ENCODE measurements at places on chromosomes 13 and 19.

GRCh38 chr13:77001540-77001939, 9.7 kb downstream of the CLN5 start:
- DNase-seq: no peak

DNA sequence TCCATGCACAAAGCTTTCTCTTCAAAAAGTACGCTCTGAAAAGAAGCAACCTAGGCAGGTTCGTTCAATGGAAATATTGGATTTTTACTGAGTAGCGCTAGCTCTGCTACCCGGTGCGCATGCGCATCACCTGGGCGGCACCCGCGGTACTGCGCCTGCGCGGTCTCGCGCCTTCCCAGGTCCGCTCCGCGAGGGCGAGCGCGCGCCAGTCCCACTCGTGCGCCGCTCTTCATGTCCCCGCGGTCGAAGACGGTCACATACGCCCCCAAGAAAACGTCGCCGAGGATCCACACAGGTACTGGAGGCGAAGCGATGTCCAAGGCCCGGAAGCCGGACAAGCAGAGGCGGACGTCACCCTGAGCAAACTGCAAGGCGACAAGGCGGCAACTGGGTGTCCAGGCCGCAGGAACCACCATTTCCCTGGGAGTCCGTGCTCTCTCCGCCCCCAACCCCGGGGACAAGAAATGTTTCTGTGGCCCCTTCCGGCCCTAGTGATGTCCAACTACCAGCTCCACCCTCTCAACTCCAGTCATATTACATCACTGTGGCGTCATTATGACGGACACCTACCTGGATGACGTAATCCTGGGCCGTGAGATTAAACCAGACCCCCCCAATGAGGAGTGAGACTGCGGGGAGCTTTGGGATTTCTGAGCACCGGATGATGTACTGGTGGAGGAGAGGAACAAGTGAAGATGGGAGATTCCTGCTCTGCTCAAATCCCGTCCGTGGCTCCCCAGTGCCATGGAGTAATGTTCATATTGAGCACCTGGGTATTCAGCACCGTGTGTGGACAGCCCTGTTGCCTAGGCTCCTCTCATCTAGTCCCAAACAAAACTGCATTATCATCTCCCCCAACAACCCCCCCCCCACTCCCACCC, 4.8 kb upstream of the KCNC3 start:
- DNase-seq: no peak

DNA sequence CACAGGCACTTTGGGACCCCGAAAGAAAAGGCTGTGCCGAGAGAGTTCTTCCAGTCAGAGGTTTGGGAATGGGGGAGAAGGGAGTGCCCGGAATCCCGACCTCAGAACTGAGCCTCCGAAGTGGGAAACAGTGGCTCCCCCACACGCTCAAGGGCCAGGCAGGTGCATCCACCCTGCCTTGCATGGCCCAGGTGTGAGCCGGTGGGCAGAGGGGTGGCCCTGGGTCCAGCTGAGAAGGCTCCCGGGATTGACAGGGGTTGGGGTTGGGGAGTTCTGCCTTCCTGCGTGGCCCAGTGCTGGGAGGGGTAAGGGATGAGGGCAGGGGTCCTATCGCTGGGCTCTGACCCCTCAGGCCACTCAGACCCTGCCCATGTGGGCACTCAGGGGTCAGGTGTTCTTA, 163.5 kb upstream of the TUBA3C start:
- no peak for DNase-seq

- no peak for DNase-seq
These were observed 18.0 kb downstream of the ZAR1L start for GRCh38 chr13:32297206-32297605.

DNA sequence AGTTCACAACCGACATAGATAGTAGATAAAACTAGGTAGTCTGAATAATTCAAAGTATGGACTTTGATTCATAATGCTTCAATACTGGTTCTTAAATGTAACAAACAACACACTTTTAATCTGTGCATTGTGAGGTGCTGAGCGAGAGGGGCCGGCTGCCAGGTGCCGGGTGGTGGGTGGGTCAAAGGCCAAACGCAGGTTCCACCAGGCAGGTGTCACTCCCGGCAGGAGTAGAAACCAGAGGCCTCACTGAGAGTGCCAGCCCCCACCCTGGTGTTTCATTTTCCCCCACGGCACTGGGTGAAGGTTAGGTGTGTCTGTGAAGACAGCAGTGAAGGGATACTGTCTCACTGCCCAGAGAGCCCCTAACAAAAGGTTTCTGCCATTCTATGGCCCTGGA, 4.2 kb upstream of the TUBGCP3 start:
- no peak for DNase-seq

DNA sequence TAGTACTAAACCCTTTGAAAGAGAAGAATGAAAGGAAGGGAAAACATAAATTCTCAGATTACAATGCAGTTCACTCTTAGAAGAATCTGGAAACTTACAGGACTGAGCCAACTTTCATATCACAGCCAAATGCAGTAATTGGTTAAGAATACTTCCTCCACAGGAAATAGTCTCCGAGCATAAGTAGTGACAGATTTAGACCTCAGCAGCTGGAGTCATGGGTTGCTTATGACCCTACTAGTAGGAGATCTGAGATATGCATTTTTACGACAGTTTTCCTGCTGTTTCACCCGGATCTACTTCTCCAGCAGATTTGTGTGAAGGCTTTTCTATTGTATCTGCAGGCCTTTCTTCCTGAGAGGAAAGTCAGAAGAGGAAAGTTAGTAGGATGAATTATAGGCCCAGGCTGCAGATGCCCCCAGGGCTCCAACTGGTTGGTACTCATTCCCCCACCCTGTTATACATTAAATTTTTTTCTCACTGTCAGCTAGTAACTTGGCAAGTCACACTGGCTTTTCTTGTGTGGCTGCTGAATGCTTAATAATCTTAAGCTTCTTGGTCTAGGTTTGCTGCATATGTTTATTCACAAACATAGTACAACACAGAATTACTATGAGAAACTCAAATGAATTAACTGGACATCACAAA, 1241.5 kb upstream of the MIR17HG start:
- DNase-seq: no peak

GRCh38 chr13:65907666-65908525, 1322.2 kb downstream of the PCDH9 start:
- no peak for DNase-seq

DNA sequence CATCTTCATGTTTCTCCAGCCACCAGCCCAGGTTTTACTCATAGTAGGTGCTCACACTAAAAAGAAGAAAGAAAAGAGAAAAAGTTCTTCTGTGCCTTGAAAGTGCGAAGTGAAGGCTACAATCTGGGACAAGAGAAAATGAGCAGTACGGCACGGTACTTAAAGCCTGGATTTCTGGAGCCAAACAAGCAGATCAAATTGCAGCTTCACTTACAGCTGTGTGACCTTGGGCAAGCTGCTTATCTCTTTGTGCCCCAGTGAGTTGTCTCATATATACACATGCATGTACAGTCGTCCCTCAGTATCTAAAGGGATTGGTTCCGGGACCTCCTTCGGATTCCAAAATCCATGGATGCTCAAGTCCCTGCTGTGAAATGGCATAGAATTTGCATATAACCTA, 41.8 kb downstream of the GSX1 start:
- DNase-seq: no peak

DNA sequence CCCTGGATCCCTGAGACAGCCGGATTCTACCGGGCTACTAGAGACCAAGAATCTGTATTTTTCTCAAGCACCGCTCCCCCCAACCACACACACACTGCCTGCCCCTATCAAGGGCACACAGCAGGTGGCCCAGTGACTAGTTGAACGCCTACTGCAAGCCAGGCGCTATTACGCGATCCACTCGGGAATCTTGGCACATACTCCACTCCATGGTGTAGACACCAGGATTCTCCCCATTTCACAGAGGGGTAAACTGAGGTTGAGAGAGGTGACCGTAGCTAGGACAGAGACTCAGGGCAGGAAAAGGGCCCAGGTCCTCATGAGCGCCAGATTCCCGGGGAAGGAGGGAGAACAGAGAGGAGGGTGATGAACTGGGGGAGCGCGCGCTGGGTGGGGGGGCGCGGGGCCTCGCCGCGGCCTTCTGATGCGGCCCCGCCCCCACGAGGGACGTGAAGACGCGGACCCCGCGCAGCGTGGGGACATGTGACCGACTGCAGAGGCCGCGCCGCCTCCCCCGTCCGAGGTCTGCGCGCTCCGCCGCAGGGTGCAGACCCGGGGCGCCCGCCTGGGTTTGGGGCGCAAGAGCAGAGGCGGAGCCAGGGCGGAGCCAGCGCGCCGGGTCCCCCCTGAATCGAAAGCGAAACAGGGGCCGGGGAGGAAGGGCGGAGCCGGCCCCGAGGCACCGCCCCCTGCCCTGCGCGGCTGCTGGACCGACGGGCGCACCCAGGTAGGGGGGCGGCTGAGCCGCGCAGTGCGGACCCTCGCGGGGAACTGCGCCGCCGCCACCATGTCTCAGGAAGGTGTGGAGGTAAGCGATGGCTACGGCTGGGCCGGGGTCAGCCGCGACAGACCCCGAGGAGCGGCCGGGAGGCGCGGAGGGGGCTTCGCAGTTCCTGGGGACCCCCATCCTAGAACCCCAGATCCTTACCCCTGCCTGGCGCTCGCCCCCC, at the start of gene SHFL:
TSS of gene SHFL (plus strand) at position 677 of the 950 bp plus-strand sequence. CDS start at position 788, 111 bp downstream.
- DNase-seq: no peak

DNA sequence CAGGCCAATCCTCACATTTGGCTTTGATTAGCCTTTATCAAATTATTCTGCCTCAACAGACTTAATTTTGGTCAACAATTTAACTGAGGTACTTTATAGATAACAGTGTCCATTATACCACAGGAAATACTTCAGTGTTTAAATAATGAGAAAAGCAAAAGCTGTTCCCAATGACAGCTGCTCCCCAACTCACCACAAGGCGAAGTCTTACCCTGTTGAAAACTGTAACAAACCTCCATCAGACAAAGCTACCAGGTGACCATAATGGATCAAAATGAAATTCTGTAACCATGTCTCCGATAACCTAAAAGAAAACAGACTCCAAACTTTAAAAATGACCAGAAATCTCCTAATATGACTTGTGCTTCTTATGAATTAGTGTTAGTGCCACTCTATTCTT, 50.3 kb downstream of the ZNF44 start:
- no peak for DNase-seq

GRCh38 chr19:21468791-21469190, 36.6 kb upstream of the ZNF429 start:
- DNase-seq: no peak

- DNase-seq: no peak
These were observed 52.5 kb upstream of the GTF3A start for GRCh38 chr13:27371932-27372331.

DNA sequence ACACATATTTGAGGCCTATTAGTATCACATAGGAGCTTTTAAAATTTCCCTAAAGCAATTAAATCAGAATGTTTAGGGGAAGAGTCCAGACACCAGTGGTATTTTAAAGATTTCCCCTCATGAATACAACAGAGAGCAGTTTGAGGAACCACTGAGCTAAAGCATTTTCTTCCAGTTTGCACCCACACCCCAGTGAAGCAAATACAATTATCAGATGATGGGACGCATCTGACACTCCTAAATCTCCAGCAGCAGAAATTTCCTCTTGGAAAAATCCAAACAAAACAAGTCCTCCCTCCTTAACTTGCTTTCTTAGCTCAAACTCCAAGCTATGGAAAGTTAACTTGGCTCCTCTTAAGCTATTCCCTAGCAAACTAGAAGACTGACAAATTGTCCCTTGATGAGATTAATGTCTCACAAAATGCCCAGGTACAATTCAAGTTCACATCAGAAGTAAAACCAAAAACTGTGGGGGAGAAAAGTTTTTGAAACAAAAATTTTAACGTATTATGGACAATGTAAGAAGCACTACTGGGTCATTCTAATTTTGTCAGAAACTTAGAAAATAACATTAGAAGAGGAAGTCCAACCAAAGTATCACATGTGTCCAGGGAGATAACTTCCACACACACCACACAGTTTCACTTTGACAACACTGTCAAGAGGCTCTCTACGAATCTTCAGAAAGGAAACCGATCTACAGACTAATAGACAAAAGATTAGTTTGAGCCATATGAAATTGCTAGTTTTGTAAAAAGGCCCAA, 74.1 kb downstream of the ABCC4 start:
- no peak for DNase-seq

- DNase-seq: no peak
These were observed 26.5 kb downstream of the MYCBP2 start for GRCh38 chr13:77300176-77301037.

DNA sequence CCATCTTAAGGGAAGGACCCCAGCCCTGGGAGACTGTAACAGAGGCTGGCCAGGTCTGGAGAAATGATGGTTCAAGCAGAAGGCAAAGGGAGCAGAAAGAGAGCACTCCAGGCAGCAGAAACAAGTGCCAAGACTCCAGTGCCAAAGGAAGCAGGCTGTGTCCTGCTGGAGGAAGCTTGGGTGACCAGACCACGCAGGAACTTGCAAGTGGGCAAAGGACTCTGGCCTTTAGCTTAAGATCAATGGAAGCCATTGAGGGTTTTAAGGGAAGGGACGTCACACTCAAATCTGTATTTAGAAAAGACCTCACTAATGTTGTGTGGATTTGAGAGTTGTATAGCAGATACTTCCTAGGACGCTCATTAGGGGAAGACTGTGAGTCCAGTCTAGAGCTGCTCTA, 95.5 kb downstream of the MIPEP start:
- DNase-seq: no peak

DNA sequence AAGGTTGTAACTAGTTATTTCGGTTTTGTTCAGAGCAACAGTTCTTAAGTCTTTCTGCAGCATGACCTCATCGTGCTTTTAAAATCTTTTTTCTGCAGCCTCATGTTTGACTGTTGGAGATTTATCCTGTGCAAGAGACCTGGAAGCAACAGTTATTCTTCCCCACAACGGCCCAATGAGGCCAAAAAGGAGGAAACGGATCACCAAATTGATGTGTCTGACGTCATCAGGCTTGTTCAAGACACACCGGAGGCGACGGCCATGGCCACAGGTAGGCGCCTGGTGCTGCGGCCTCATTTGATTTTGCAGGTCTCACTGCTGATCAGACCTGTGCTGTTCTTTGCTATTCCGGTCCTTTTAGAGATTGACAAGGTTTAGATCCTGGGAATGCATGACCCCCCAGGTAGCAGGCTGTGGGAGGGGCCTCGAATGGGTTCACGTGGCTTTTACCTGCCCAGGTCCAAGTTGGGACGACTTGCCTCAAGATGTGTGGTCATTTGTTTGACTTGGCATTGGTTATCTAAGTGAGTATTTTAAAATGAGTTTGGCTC, 66.8 kb upstream of the MCF2L start:
- no peak for DNase-seq

DNA sequence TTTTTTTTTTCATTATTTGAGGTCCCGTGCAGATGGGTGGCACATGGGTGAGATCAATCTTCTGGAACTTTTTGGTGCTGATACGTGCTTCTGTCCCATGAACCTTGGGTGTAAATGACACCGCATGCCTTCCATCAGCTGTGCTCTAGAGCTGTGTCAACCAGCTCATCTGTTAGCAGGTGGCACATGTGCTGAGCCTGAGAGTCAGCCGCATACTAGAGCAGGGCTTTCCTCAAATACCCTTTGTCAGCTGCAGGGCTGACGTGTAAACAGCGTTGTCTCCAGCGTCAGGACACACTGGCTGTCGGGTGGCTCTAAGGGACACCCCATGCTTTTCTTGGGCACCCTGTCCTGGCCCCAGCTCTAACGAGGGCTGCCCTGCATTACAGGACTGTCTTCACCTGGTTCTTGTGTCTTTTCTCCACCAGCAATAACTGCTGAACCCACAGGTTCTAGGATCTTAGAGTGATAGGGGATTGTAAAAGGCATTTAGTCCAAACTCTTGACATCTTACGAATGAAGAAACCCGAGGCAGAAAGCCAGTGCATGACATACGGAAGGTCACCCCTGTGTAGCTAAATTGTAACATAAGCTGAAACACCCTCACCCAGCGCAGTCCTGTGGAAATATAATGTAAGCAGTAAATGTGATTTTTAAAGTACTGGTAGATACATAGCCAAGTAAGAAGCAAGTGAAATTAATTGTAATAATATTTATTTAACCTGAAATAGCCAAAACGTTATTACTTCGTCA, 119.5 kb downstream of the LRCH1 start:
- no peak for DNase-seq

All from thoracic aorta (tissue), 2 donors.